ENCODE measurements at places on chromosomes 11 and 22.

GRCh38 chr11:130227373-130227772 lies 67.8 kb downstream of the ST14 start:
- no peak for DNase-seq

GRCh38 chr11:86941077-86941870 lies 13.9 kb downstream of the FZD4 start:
- DNase-seq = no peak

- DNase-seq = no peak
These were observed 47.2 kb upstream of the MMP7 start for GRCh38 chr11:102577723-102578122.

DNA sequence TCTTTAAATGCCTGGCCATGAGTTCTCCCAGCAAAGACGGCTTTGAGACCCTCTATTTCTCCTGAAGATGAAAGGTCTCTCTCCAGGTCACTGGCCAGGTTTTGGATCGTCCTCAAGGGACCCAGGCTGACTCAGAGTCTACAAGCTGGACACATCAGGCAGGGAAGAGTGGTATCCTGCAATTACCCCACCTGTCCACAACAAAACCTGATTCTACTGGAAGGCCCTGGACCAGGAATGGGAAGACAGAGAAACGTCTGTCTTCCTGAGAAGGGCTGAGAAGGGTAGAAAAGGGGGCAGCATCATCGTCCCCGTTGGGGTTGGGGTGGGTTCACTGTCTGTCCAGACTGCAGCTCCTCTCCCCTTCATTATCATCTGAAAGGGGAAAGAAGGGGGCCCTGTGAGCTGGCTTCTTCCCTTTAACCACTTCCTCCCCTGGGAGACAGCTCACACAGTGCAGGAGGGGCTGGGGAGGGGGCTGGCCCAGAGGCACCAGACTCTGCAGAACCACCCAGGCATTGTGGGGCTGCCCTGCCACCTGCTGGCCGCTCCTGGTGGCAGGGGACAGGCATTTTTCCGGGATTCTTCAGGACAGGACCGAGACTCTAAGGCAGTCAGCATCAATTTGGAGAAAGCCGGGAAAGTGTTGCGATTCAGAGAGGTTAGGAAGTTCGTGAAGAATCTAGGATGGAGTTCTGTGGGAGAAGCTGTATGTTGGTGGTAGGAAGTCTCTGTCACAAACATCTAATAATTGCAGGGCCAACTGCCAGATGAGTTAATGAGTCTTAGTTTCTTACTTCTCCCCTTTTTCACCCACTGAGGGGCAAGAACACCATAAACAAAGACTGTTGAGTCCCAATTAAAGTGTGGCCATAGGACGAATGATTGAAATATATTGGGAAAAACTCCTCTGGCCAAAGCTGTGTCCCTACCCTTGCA lies 57.6 kb downstream of the SYN3 start:
- peak; percentile 49 for DNase-seq

- DNase-seq = peak; percentile 67
These were observed 121.5 kb downstream of the CD44 start for GRCh38 chr11:35260342-35260985.

GRCh38 chr22:37183432-37184379 lies 4.3 kb downstream of the C1QTNF6 start:
- no peak for DNase-seq

GRCh38 chr11:4983841-4984240 lies 10.8 kb upstream of the OR51L1 start:
- no peak for DNase-seq

- DNase-seq = no peak
These were observed 38.2 kb downstream of the ADAMTS8 start for GRCh38 chr11:130390071-130390758.

DNA sequence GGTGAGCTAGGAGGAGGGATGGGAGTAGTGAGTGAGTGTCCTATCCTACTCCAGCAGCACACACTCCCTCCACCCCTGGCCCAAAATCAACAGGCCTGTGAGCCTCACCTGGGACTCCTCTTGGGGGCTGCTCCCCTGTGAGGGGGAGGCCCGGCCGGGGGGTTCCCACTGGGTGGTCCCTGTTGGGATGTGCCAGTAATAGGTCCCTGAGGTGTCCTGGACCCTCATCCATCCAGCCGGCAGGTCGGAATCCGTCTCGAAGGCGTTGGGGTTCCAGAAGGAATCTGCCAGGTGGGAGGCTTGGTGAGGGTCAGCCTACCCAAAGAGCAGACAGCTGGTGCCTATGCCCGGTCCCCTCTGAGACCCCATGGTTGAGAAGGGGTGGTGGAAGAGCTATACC lies 13.3 kb downstream of the SMPD1 start:
- no peak for DNase-seq

- DNase-seq = no peak
These were observed 87.4 kb downstream of the BRD1 start for GRCh38 chr22:49740242-49740641.

GRCh38 chr22:50671641-50672040 lies 982 bp upstream of the SHANK3 start:
- no peak for DNase-seq

DNA sequence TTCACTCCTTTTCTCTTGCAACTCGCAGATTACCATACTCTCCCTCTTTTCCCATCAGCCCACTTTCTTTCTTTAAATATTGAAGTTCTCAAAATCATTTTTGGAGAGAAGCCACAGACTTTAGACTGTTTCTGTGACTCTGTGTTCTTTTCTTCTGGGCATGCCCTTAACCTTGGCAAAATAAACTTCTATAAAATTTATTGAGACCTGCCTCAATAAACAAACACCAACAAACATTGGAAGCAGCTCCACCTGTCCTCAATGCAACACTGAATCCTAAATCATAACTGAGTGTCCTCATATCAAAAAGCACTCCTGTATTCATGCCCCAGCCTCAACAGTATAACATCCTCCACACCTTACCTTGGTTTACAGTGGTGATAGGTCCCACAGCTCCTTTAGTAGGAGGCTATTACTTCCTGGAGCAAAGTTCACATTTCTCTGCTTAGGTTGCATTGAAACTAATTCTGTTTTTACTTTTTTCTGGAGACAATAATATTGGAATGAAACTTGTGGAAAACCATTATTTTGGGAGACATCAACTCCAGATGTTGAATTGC lies 320.0 kb upstream of the LRRC4C start:
- no peak for DNase-seq

DNA sequence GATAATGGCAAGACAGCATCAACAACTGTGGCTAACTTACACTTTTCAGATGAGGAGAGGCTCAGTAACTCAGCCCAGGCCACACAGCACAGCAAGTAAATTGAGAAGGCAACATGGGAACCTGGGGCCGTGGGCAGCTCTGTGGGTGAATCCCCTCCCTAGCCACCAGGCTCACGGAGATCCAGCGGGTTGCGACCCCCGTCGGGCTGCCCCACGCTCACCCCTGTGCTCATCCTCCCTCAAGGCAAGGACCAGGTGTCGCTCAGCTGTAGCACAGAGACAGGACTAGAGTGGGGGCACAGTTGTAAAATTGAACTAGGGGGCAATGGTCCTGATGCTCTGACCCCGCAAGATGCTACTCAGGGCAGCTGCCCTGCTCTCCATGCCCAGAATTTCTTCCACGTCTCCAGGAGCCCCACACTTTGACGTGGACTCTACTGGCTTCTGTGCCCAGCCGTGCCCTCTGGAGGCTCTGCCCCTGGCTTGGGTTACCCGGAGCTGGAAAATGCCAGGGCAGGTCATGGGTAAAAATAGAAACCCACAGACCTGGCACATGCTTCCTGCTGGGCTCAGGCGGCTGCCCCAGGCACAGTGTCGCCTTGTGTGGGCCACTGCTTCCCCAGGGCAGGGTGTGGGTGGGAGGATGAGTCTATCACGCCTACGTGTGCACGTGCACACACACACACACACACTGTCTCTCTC lies 9.0 kb downstream of the TUBA8 start:
- no peak for DNase-seq

DNA sequence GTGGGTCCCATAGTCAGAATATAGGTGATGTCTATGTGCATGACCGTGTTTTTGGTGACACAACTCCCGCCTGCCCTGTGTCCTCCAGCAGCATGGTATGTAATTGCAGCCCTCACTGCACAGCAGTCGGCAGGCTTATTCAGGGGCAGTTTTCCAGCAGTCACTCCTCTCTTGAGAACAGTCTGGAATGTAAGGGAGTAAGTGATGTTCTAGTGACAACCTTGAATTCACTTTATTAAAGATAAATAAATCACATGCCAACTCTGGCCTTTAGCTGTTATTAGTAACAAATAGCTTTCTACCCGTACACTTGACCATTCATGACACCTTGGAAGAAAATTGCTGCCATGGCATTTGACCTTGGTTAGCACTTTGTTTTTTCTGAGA lies 27.9 kb downstream of the ZNRF3 start:
- no peak for DNase-seq

DNA sequence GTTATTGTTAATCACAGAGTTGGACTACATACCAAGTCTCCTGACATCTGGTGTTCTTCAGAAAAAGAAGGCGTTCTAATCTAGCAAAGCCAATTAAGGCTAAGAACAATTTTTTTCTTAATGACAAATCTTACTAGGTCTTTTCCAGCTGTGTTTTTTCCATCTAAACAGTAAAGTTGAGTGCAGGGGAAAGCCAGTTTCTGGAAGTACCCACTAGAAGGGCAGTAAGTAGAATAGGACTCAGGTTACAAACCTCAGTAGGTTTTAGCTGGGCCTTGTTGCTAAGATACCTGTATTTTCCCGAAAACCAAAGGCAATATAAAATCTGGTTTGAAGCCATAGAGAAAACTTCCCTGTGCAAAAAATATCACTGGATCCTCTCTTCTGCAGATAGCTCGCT lies 351.9 kb downstream of the ETS1 start:
- no peak for DNase-seq

DNA sequence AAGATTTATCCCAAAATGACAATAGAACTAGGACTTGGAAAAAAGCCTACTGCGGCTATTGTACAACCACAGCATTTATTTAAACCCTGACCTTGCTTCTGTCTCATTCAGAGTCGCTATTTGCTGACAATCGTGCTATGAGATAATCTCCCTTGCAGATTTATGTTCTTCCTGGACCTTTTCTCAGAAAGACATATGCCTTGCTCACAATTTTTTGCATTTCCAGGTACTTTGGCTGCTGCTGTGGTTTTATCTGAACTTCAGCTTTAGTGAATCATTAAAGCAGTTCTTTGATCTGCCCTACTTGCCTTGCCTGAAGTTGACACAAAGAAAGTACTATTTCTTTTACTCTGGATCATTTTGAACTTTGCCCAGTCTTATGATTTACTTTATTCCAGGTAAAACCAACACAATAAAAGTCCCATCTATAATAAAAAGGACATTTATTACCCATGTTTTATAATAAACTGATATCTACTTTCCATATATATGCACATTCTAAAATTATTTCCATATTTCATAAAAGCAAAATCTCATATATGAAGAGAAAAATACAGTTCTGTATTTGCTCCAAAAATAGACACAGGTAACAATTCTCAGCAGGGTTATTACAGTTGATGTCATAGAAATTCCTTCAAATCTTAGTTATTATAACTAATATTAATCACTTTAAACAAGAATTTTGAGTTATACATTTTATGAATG lies 63.4 kb upstream of the CARD18 start:
- no peak for DNase-seq

- DNase-seq = peak; percentile 32
These were observed 101.1 kb downstream of the MICAL3 start for GRCh38 chr22:17922925-17923903.

DNA sequence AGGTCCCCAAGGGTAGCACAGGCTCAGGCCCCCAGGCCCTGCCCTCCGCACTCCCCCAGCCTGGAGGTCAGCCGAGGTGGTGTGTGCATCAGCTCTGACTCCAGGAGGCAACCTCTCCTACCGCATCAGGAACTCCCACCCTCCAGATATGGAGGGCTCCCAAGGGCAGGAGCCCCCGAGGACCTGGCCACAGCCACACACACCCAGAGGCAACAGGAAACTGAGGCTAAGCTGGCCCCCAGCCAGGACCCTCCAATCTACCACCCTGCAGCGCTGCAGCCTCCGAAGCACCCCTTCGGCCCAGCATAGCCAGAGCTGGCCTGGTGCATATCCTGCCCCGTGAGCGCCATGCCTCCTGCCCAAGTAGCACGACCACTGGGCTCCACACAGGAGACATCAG lies 104.0 kb downstream of the MED15 start:
- DNase-seq = no peak

DNA sequence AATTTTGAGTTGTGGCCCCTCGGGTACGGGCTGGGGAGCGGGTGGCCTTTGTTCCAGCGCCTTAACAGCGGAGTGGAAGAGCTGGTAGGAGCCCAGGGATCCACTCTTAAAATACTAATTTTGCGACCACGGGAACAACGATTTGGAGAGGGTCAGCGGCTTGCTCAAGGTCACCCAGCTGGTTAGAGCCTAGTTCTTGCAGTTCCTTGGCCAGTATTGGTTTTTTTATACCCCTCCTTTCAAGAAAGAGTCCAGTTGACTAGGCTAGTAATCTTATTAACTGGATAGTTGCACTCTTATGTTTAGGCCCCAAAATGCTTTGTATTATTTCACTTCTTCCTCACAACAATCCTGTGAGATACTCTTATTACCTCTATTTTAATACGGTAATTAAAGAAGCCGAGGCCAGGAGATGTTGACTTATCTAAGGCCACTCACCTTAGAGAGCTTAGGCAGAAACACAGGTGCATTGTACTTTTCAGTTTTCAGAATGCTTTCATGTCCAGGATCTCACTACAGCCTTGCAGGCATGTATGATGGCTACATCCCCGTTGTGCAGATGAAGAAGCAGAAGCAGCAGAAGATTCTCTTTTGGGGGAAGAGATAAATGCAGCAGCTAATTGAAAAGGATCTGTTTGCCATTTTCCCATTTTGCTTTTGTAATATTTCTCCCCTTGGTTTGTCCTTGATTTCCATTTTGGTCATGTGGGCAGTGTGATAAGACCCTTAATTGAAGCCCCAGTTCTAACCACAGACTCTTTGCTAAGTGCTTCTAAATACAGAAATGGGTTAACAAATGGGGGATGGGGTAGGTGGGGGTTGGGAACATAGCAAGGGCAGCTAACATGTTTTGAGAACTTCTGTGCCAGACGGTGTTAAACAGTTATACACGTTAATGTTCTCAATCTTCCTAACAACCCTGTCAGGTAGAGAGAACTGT lies 1.4 kb downstream of the SREBF2 start:
- DNase-seq = no peak

GRCh38 chr11:72349616-72350218 lies 84.6 kb downstream of the CLPB start:
- no peak for DNase-seq

- no peak for DNase-seq
These were observed 486 bp downstream of the CLMP start for GRCh38 chr11:123194337-123195187.

- DNase-seq = no peak
These were observed 102.8 kb downstream of the CEP164 start for GRCh38 chr11:117430293-117430955.
